ENCODE measurements at places on chromosomes 11 and 22.

- DNase-seq, result peak; percentile 35
Observed at GRCh38 chr11:21511835-21512440, 680.9 kb upstream of the ANO5 start.

GRCh38 chr22:22410121-22410520 lies 98.4 kb downstream of the ZNF280B start:
- DNase-seq, result peak; percentile 26

DNA sequence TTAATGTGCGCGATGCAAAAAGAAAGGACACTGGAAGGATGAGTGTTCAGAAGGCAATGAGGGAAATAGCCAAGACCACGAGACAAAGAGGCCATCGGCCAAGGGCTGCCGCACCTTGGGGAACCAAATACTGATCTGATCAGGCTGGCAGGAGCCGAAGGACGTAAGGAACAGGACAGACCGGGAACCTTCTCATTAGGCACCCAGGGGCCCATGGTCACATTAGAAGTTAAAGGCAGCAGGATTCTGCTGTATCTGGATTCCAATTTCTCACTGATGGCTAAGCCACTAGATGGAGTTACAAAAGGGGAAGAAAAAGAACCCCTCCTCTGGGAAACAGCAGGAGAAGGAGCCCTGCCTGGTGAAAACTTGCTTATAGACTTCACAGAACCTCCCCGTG lies 28.8 kb upstream of the CPT1A start:
- DNase-seq, result no peak

GRCh38 chr22:37521236-37521739 lies 2.1 kb upstream of the CARD10 start:
- DNase-seq, result no peak

- no peak for DNase-seq
Observed at GRCh38 chr22:44924710-44925109, 85.1 kb downstream of the PHF21B start.

- DNase-seq, result peak; percentile 80
Observed at GRCh38 chr11:128725630-128726319, 31.9 kb downstream of the FLI1 start.

DNA sequence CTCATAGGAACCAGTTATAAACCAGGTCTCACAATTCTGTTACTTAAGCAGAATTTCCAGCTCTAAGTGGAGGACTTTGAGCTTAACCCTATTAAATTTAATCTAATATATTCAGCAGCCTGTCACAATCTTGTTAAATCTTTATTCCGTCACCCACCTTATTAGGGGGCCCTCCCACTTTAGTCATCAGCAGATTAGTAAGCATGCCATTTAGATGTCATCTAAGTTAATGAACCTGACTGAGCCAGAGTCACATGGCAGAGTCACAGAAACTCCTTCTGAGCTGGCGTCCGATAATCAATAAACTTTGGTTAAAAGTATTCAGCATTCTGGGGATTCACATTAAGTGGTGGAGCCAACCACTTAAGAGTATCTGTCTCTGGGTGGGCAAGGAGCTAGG lies 35.1 kb downstream of the TTC12 start:
- no peak for DNase-seq

DNA sequence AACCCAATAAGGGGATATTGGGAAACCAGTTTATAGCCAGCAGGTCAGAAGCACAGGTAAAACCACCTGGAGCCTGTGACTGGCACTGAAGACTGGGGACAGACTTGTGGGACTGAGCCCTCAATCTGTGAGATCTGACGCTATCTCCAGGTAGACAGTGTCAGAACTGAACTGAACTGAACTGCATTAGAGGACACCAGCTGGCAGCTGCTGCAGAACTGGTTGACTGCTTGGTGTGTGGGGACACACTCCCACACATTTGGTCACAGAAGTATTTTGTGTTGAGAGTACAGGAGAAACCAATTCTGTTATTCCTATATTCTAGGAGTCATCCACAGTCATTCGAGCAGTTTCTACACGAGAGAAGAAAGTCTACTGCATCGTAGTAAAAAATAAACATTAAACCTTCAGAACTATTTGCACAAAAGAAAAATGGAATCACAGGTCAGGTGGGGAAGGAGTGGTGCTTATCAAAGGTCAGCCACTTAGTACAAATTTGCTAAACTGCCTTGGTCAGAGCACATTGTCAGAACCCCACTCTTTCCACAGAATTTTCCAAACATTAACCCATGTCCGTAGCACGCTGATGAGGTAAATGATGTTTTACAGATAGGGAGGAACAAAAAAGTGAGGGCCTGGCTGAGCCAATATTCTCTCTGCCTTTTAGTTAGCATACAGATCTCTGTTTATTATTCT lies 77.2 kb downstream of the SIK3 start:
- no peak for DNase-seq

- no peak for DNase-seq
Observed at GRCh38 chr11:119671051-119671450, 57.9 kb downstream of the NECTIN1 start.

DNA sequence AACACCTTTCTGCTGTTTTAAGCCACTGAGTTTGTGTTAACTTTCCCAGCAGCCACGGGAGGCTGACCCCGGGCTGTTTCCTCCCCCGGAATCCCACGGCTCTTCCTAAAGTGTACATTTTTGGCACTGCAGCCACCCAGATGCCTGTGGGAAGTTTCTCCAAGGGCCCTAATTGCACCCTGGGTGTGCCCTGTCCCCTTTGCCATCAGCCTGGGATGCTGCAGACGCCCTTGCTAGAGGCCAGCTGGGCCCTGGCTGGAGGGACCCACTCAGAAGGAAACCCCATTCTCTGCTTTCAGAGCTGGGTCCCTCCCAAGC lies 883.3 kb downstream of the BRD1 start:
- no peak for DNase-seq

DNA sequence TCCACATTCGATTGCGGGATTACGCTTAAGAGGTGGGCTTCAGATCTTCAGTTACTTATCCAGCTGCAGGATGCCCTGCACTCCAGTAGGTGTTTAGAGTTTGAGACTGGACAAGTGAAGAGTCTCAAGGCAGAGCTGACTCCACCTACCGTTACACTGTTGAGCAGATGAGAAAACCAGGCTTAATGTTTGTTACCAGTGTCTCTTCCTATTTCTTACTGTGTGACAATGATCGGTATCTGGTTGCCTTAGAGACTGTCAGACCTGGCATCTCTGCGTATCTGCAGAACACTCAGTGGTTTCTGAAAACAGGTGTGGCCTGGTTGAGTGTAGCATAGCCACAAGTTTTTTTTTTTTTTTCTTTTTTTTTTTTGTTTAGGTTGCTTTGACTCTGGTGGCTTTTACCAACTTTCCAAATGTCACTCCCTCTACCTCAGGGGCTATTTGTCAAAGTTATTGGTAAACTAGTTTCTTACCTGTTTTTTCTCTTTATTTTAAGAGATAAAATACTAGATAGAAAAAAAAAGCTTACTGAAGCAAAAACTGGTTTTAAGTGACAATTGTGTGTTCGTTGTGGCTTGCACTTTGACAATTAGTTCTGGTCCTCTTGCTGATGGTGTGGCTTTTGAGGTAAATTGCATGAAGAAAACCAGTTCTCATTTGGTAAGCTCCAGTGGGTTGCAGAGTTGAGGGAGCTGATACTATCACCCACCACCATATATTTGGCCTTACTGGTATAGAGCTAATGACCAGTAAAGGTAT lies 284.8 kb downstream of the ETS1 start:
- no peak for DNase-seq

DNA sequence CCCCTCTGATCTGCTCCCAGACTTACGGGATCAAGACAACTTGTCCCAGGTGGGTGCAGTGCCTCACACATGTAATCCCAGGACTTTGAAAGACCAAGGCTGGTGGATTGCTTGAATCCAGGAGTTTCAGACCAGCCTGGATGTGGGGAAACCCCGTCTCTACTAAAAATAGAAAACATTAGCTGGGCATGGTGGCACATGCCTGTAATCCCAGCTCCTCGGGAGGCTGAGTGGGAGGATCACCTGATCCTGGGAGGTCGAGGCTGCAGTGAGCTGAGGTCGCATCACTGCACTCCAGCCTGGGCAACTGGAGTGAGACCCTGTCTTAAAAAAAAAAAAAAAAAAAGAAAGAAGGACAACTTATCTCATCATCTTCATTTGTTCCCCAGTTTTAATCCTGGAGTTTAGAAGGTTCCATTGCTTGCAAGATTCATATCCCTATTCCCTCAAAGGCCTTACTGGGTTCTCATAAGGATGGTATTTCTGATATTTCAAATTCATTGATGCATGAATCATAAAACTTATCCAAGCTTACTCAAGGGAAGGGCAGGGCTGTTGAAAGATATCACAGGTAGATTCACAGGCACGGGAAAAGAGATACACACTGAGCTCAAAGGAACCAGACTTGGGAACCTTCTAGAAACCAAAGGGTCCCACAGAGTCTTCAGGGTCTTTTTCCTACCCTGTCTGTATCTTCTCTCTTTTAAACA lies 14.6 kb downstream of the ENDOD1 start:
- DNase-seq, result no peak

DNA sequence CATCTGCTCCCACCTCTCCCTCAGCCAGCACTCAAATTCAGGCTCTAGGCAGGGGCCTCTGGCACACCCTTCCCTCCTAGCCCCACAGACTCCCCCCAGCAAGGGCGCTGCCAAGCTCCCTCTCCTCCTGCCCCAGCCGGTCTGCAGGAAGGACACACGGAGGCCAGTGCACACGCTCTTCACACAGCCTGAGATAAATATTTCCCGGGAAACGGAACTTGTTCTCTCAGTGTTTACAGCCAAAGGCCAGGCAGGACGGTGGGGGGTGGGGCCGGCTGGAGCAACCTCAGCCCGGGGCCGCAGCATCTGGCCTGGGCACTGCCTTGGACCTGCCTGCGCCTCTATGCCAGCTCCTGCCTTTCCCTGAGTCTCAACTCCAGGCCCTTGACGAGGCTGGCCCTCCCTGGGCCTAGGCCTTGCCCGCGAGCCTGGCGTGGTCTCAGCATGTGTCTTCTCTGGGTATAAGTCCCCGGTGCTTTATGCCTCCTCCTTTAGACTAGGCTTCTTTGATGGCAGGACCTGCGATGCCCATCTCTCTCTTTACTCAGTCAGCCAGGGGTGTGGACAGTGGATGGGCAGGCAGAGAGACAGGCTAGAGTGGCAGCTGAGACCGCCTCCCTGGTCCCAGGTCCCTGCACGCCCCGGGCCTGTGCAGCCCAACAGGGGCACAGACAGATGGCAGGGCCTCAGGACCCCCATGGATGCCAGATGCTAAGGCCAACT lies 48.4 kb downstream of the PDE2A start:
- no peak for DNase-seq

DNA sequence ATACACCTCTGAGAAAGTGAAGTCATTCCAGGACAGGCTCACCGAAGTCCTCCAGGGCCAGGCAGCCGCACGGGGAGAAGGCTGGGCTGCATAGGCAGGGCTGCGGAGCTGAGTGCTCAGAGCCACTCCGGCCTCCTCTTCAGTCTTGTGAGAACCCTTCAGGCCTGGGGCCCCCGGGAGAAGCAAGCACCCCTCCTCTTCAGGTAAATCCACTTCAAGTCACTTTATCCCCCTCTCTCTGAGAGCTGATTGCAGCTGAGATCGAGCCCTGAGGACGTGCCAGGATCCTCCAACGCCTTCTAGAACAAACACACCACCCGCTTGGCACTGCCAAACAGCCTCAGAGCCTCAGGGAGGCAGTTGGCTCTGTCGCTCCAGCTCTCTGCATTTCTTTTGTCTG lies 1526.3 kb downstream of the BRD1 start:
- DNase-seq, result no peak

GRCh38 chr11:126415669-126416420 lies 60.4 kb downstream of the ST3GAL4 start:
- no peak for DNase-seq

GRCh38 chr11:65404638-65405339 lies 17.8 kb upstream of the NEAT1 start:
- no peak for DNase-seq

- no peak for DNase-seq
Observed at GRCh38 chr11:134386945-134387344, 25.1 kb downstream of the B3GAT1 start.

GRCh38 chr11:123682696-123683410 lies 28.4 kb upstream of the SCN3B start:
- no peak for DNase-seq

- peak; percentile 59 for DNase-seq
Observed at GRCh38 chr11:33452836-33453624, 195.8 kb downstream of the HIPK3 start.

DNA sequence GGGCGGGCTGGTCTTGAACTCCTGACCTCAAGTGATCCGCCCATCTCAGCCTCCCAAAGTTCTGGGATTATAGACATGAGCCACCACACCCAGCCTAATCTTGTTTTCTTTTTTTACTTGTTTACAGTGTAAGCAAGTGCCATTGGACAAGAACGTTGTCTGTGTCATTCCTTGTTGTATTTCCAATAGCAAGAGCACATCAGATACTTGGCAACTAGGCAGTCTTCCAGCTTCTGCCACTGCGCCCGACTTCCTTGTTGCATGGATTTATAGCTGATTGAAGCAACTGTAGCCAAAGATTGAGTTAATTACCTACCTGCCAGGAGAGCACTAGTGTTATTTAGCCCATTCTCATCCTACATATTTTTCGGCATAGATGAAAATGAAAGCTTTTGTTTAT lies 3.1 kb upstream of the SGSM3 start:
- DNase-seq, result no peak

- peak; percentile 73 for DNase-seq
Observed at GRCh38 chr11:26276798-26277424, 55.0 kb upstream of the ANO3 start.

GRCh38 chr22:42489000-42489399 lies 30.6 kb downstream of the RRP7A start:
- no peak for DNase-seq

DNA sequence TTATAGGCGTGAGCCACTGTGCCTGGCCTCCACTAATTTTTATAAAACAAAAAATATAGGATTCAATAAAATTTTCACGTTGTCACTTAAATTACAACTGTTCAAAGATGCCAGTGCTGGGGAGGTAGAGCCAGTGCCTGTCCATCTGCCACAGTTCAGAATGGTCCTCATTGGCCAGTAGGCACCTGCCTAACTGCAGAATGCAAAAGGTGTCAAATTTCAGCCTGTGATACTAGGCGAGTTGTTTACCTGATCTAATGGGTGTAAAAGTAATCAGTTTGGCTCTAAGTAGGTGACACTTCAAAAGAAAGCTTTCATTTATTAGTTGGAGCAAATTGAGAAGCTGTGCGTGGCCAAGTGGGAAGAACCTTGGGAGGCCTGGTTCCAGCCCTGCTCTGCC lies 2.4 kb downstream of the SMARCB1 start:
- no peak for DNase-seq

- DNase-seq, result peak; percentile 60
Observed at GRCh38 chr22:23385678-23386631, 194.1 kb downstream of the IGLL1 start.

DNA sequence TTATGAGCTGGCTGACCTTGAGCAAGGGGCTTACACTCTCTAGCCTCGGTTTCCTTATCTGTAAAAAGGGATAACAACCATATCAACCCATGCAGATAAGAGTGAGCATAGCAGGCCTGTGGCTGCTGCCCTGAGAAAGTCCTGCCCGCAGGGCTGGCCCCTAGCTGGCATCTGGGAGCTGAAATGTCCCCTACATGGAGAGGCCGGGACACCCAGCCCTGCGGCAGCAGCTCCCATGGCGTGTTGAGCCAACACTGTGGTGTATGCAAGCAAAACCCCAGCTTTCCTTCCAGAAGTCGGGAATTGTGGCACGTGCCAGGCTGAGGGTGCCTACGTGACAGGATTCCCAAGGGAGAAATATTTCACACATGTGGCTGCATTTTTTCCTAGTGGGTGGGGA lies 358.9 kb downstream of the CTTN start:
- no peak for DNase-seq

- no peak for DNase-seq
Observed at GRCh38 chr22:49642331-49642730, 185.3 kb downstream of the BRD1 start.
